Calu3 (cell line): ENCODE measurements at places on chromosomes 7 and 10. TPM values are rescaled to one million over a fixed set of nuclear protein-coding genes. Genes with fewer than 3 reads are reported as not detected.
A peak's percentile ranks its signal among the peaks of the same experiment; 100 is the strongest.

Gene NEURL1
- 0.22 TPM in 1 of 2 replicates, not detected in the other for total RNA-seq

GRCh38 chr10:72122221-72122620, 33.9 kb upstream of the SPOCK2 start:
- H3K27ac ChIP-seq: no peak overlapping the region
- peaks cover 4% of the 10 kb centered on the region for H3K36me3 ChIP-seq
- DNase-seq: no peak
- H3K4me3 ChIP-seq: no peak overlapping the region
- H3K27me3 ChIP-seq: no peaks in the 10 kb centered on the region
- peaks cover 32% of the 10 kb centered on the region for H3K4me1 ChIP-seq

Gene AASS
- total RNA-seq: 12.7 and 18.7 TPM in 2 replicates

- H3K4me1 ChIP-seq: no peaks in the 10 kb centered on the region
- no peaks in the 10 kb centered on the region for H3K36me3 ChIP-seq
- no peak for DNase-seq
- no peak overlapping the region for H3K4me3 ChIP-seq
Measured at GRCh38 chr7:95905167-95905566, 132.8 kb downstream of the DYNC1I1 start.

DNA sequence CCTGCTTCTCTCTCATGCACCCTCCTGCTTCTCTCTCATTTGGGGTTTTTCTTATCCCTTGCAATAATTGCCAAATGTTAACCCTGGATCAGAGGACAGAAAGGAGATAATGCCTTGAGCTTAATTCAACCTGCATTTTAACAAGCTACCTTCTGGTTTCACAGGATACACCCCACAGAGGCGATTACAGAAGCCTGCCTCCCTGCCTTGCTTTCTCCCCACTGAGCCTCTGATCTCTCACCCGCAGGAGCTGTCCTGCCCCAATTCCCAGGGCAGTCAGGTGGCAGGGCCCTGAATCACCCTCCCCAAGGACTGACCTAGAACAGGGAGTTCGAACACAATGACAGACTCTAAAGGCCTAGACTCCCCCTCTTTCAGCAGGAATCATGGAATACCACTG, 959.5 kb downstream of the GRID1 start:
- H3K27ac ChIP-seq: no peak overlapping the region
- H3K4me3 ChIP-seq: no peak overlapping the region
- no peak for DNase-seq
- H3K27me3 ChIP-seq: peaks cover 8% of the 10 kb centered on the region
- H3K4me1 ChIP-seq: no peaks in the 10 kb centered on the region

- H3K36me3 ChIP-seq: no peaks in the 10 kb centered on the region
- DNase-seq: peak; percentile 6
- peak overlapping the region; percentile 17 for H3K27ac ChIP-seq
- peaks cover 51% of the 10 kb centered on the region for H3K4me1 ChIP-seq
- no peak overlapping the region for H3K4me3 ChIP-seq
Measured at GRCh38 chr7:116614499-116615262, 57.3 kb upstream of the MET start.

Gene KCNMA1
- total RNA-seq: 0.45 and 0.59 TPM in 2 replicates

Gene CPN1
- total RNA-seq: not detected in 2 replicates

Gene THNSL1
- 6.6 and 7.0 TPM in 2 replicates for total RNA-seq

GRCh38 chr10:20147684-20148083, 331.5 kb downstream of the PLXDC2 start:
- H3K4me3 ChIP-seq: no peak overlapping the region
- no peaks in the 10 kb centered on the region for H3K27me3 ChIP-seq
- H3K27ac ChIP-seq: no peak overlapping the region
- H3K36me3 ChIP-seq: no peaks in the 10 kb centered on the region
- no peak for DNase-seq

Gene PLXDC2
- not detected in 2 replicates for total RNA-seq

Gene KLF14
- total RNA-seq: 0.17 TPM in 1 of 2 replicates, not detected in the other

DNA sequence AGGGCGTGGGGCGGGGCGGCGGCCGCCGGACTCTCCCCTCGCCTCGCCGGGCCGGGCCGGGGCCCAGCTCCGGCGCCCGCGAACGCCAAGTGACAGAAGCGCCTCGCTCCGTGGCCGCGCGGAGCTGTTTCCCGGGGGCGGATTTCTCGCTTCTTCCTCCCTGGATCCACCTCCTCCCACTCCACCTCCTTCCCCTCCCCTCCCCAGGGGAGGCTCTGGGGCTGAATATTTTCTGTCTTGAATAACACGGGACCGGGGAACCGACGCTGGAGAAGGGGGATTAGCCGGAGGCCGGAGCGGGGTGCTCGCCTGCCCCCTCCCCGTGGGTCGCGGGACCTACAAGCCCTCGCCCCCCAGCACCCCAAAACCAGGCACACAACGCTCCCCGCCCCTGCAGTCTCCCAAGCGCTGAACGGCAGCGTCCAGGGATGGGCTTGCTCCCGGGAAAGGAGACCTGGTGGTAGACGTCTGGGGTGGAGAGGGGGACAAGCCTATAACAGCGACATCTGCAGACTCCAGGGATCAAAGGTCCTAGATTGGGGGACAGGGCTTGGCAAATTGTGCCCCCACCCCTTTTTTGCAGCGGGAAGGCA, at the start of gene ARHGAP21:
ARHGAP21 (minus strand) TSS at position 100 of the 593 bp plus-strand sequence. CDS start 1,988 bp downstream, outside the sequence.
- H3K27me3 ChIP-seq: no peaks in the 10 kb centered on the region
- no peak within 1 kb of the TSS for H3K4me3 ChIP-seq
- H3K27ac ChIP-seq: peak within 1 kb of the TSS; percentile 88
- peaks cover 6% of the 10 kb centered on the region for H3K4me1 ChIP-seq
- peak; percentile 46 for DNase-seq
- peaks cover 48% of the 10 kb centered on the region for H3K36me3 ChIP-seq

DNA sequence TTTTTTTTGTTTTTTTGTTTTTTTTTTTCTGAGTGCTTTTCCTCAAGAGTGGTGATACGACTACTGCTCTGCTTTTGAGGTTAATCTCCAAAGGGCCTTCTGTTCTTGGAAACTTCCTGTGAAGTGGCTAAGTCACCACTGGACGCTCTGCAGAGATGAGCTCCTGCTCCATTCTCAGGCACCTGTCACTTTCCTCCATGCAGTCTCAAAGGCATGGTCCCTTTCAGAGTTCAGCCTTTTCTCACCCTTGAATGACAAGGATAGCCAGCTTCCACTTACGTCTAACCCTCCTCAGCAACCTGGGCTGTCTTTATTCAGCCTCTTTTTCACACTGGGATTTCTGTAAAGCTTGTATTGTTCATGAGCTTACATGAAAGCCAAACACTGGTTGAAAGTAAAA, 65.8 kb downstream of the BMPER start:
- H3K4me1 ChIP-seq: no peaks in the 10 kb centered on the region
- H3K36me3 ChIP-seq: no peaks in the 10 kb centered on the region
- no peak overlapping the region for H3K27ac ChIP-seq
- H3K4me3 ChIP-seq: no peak overlapping the region
- DNase-seq: no peak

GRCh38 chr10:101273741-101274140, 44.5 kb upstream of the LBX1 start:
- no peak overlapping the region for H3K4me3 ChIP-seq
- no peak for DNase-seq
- no peak overlapping the region for H3K27ac ChIP-seq
- H3K27me3 ChIP-seq: peaks cover 66% of the 10 kb centered on the region
- no peaks in the 10 kb centered on the region for H3K4me1 ChIP-seq
